Stimulated activated CD8-positive, alpha-beta memory T cell treated with anti-CD3 and anti-CD28 coated beads, Interleukin-15, amount 100 ng/mL, for 24 hours (primary cell): ENCODE measurements at places on chromosomes 13 and 19.

DNA sequence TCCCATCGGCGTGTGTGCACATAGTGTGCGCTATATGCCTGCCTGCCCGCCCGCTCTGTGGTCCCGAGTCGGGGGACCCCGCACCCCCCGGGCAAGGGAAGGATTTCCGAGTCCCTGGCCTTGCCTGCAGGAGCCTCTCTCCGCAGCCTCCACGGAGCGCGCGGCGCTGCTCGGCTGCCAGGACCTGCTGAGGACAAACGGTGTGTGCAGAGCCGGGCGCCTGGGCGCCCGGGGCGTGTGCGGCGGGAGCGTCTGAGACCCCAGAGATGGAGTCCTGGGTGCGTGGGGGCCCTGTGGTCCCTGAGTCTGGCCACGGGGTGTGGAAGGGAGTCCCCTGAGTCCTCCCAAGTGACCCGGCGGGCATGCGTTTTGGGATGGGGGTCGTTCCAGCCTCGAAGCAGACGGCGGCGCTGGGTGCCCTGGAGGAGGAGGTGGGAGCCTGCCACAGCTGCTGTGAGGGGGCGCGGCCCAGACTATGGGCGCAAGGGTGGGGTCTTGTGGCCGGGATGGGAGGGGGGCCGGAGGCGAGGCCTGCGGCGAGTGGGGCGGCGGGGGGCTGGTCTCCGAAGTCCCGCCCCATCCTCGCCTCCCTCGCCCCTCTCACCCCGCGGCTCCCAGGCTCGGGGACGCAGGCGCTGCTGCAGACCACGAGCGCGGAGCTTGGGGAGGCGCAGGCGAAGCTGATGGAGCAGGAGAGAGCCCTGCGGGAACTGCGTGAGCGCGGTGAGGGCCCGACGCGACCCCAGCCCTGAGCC lies 25.3 kb downstream of the CLEC4M start:
- DNase-seq: no peak

- DNase-seq: no peak
Measured at GRCh38 chr19:4140237-4140711, 13.2 kb upstream of the CREB3L3 start.

DNA sequence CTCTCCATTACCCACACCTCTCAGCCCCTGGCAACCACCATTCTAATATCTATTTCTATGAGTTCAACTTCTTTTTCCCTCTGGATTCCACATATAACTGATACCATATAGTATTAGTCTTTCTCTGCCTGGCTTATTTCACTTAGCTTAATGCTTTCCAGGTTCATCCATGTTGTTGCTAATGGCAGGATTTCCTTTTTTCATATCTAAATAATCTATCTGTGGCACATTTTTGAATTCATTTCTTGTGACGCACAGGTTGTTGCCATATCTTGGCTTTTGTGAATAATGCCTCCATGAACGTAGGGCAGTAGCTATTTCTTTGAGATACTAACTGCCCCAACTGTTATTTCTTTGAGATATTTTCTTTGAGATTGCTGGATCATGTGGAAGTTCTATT lies 235.6 kb downstream of the SPRY2 start:
- DNase-seq: no peak

- no peak for DNase-seq
Measured at GRCh38 chr13:79912403-79912802, 428.5 kb downstream of the SPRY2 start.

DNA sequence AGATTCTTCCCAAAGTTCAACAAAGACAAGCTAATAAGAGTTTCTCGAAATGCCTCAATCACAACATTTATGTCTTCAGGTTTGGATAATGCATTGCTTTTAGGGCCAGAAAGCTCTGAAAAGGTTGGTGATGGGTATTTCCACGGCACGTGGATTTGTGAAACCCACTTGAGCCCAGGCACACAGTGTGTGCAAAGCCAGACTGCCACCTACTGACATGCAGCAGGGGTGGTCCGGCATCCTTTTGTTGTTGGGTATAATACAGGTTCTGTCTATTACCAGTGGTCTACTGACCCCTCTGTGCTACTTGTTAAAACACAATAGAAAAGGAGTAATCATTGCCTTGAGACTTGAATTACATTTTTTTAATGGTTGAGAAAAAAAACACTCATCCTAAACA lies 225.6 kb downstream of the RAP2A start:
- DNase-seq: no peak
